ENCODE measurements at places on chromosomes 1 and 21.

DNA sequence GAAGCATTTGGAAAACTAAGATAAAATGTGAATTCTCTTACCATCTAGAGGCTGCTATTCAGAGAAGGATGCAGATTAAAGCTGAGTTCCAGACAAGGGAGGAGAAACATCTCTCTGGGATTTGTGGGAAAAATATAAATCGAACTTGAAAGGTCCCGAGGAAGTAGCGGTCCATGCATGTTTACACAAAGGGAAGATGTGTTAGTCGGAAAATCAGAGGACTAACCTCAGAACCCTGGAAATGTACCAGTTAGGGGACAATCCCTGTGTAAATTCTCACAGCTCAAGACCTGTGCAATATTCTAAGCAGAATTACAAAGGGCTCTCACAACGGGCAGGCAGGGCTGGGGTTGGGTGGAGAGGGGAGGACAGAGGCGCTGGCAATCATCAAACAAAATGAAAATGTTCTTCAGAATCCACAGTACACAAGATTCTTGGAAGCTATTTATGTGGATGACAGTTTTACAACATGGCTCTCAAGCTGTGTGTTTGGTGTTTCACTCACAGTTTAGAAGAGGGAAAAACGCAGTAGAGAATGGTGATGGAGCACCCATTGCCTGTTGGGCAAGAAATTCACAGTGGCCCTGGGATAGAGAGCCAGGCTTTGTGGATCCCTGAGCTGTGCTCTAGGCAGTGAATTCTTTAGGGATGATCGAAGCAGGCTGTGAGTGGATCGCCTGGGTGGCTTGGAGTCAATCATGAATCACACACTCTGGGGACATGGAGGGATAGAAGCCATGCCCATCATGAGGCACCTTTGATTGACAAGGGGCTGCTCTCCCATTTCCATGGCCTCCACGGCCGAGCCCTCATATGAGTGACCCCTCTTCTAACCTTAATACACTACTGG is 47.6 kb downstream of the KCNJ6 start:
- DNase-seq: no peak

- no peak for DNase-seq
Measured at GRCh38 chr1:110513511-110513910, 5.5 kb downstream of the KCNA10 start.

GRCh38 chr1:59703226-59703917 is 111.4 kb upstream of the HOOK1 start:
- no peak for DNase-seq

- DNase-seq: no peak
Measured at GRCh38 chr1:31573261-31573660, 3.1 kb upstream of the TINAGL1 start.

Measured in stimulated activated CD4-positive, alpha-beta T cell treated with anti-CD3 and anti-CD28 coated beads, TNF-alpha, amount 100 ng/mL, for 24 hours (primary cell).